Sciatic nerve (tissue), 2 donors: ENCODE measurements at places on chromosomes 7 and 10.

GRCh38 chr10:571688-572451, 117.6 kb downstream of the DIP2C start:
- DNase-seq: no peak

- no peak for DNase-seq
These were observed 158.2 kb upstream of the POM121L12 start for GRCh38 chr7:52877240-52877639.

GRCh38 chr7:80133361-80134114, 1.1 kb upstream of the GNAI1 start:
- no peak for DNase-seq

DNA sequence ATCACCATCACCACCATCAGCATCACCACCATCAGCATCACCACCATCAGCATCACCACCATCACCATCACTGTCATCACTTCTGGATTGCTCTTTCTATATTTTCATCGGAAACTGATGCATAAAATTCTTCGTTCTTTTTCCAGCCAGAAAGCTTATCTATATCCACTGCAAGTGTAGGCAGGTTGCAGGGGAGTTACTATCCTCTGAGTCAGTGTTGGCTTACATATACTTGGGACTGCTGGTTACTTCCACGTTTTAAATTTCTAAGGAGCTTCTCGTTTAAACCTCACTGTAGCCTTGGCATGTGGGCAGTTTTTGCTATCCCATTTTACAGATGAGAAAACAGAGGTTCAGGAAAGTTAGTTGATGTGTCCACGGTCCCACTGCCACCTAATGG, 66.1 kb downstream of the FOXL3 start:
- no peak for DNase-seq

DNA sequence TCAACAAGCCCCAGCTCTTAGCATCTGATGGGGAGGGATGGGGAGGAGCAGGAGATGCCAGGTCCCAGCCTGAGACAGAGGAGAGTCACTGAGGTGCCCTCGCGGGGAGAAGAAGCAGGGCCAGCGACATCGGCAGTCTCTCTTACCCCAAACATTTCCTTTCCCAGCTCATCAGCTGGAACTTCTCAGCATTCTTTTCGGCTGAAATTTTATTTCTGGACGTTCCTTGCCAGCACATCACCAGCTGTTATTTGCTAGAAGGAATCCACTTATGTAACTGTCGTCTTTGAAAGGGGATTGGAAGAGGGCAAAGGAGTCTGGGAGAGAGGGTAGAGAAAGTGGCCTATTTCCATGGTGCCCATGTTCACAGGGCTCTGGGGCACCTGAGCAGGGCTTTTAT, 101.0 kb upstream of the SHH start:
- no peak for DNase-seq

DNA sequence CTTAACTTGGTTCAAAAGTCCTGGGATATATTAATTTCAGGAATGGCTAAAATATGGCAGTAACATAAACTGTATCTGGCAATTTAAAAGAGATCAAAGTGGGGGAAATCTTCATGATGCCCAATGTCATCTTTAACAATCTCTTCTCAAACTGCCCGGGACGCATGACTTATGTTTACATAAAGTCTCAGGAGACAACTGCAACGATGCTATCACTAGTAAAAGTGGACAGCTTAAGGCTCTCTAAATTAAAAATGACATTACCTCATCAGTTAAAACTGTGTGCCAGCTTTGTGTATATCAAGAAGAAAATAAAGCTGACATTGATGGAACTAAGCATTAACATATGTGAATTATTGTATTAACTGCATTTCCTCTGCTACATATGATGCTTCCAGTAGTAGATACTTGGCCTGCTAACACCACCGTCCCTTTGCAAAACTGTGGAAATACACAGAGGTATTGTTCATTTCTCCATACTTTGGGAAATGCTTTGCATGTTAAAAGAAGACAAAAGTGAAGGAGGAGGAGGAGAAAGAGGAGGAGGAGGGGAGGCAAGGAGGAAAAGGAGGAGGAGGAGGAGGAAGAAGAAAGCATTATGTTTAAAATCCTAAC, 62.4 kb downstream of the NRP1 start:
- DNase-seq: no peak

GRCh38 chr10:10725196-10725595, 292.5 kb upstream of the CELF2 start:
- DNase-seq: no peak

DNA sequence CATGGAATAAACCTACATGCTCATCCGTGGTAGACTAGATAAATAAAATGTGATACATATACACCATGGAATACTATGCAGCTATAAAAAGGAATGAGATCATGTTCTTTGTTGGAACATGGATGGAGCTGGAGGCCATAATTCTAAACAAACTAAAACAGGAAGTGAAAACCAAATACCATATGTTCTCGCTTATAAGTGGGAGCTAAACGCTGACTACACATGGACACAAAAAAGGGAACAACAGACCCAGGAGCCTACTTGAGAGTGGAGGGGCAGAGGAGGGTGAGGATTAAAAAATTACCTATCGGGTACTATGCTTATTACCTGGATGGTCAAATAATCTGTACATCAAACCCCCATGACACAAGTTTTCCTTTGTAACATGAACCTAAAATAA, 68.7 kb upstream of the SEC61G start:
- no peak for DNase-seq

GRCh38 chr7:5598769-5599371, 175.2 kb upstream of the TNRC18 start:
- DNase-seq: no peak

- no peak for DNase-seq
These were observed 774 bp downstream of the SEM1 start for GRCh38 chr7:96708872-96709271.

DNA sequence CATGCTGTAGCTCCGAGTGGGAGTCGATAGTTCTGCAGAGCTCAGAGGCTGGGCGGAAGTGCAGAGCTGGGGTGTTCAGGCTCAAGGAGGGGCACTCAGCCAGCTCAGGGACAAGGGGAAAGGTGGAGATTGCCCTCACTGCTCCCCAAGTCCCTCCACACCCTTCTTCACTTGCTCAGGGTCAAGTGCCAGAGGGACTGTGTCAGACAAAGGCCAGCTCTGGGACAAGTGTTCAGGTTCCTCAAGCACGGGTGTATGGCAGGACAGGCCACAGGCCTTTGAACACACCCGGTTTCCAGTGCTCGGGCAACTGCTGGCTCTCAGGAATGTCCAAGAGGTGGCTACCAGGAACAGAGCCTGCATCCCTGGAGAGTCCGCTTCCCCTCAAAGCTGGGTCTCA, 293.0 kb upstream of the PODXL start:
- no peak for DNase-seq

- DNase-seq: no peak
These were observed 230.9 kb downstream of the BICC1 start for GRCh38 chr10:58743466-58744115.

GRCh38 chr10:74486659-74487058, 335.6 kb downstream of the ADK start:
- no peak for DNase-seq

DNA sequence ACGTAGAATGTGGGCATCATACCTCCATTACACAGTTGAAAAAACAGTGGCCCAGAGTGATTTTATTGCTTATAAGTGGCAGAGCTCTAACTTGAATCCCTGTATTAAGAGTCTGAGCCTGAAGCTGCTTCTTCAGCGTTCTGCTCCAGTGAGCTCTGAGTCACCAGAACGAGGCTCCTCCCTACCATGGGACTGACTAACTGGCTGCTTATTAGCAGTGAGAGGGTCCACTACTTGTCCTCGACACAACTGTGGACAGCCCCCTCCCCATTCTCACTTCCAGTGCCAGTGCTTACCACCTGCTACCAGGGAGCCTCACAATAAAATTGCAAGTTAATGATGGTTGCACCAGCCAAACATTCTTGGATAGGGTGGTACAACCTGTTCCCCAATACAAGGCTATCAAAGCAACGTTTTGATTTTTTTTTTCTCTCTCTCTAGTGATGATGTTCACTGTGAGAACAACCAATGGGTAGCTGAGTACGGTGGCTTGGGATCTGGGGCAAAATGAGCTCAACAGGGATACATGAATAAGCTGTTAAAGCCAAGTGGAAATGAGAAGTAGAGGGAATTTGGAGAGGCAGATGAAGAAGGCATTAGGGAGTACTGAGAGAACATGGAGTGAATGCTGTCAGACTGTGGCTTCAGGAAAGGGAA, 2.7 kb upstream of the NRG3 start:
- no peak for DNase-seq

GRCh38 chr7:101723835-101724234, 93.6 kb upstream of the CUX1 start:
- no peak for DNase-seq

- no peak for DNase-seq
These were observed 704 bp upstream of the SLC35B4 start for GRCh38 chr7:134317434-134317833.

DNA sequence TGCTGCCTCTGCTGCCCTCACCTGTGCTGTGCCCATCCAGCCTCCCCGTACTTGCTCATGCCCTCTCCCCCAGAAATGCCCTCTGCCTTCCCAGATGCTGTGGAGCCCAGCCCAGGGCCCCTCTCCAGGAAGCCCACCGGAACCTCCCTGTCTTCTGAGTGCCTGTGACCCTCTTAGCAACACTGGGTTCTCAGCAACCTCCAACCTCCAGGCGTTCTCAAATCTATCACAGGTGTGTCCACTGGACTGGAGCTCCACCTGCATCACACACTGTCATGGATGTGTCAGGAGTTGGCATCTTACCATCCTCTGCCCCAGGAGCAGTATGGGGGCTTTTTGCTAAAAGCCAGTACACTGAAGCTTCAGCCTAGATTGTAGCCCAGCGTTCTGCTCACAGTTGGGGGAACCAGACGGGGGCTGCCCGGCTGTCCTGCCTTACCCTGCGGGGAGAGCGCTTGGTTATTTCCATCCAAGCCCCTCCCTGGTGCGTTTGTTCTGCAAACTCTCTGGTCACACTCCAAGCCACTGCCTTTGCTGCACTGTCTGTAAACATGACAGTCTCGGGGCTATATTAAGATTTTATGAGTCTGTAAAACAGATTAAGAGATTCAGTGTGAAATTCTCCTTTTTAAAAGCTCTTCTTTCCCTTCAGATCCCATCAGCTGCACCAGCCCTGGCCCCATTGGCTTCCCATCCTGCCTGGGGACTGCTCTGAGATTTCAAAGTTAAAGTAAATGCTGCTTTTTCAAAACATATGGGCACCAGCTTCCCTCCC, 71.3 kb upstream of the CPXM2 start:
- DNase-seq: no peak

DNA sequence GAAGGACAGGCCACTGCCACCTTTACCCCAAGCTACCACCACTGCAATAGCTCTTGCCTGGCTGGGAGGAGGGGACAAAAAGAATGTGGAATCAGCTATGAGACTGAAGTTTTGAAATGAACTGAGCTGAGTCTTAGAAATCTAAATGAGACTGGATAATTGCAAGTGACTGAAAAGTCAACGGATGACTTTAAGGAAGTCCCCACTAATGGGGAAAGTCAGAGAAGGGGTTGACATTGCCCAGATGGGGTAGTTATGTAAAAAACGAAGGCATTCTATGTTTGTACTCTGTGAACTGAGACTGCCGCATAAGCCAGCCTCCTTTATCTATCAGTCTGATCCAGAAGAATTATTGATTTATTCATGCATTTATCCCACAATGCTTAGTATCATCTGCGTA, 67.2 kb downstream of the RBM20 start:
- no peak for DNase-seq

- DNase-seq: no peak
These were observed 48.8 kb upstream of the ZNF680 start for GRCh38 chr7:64611717-64612116.

DNA sequence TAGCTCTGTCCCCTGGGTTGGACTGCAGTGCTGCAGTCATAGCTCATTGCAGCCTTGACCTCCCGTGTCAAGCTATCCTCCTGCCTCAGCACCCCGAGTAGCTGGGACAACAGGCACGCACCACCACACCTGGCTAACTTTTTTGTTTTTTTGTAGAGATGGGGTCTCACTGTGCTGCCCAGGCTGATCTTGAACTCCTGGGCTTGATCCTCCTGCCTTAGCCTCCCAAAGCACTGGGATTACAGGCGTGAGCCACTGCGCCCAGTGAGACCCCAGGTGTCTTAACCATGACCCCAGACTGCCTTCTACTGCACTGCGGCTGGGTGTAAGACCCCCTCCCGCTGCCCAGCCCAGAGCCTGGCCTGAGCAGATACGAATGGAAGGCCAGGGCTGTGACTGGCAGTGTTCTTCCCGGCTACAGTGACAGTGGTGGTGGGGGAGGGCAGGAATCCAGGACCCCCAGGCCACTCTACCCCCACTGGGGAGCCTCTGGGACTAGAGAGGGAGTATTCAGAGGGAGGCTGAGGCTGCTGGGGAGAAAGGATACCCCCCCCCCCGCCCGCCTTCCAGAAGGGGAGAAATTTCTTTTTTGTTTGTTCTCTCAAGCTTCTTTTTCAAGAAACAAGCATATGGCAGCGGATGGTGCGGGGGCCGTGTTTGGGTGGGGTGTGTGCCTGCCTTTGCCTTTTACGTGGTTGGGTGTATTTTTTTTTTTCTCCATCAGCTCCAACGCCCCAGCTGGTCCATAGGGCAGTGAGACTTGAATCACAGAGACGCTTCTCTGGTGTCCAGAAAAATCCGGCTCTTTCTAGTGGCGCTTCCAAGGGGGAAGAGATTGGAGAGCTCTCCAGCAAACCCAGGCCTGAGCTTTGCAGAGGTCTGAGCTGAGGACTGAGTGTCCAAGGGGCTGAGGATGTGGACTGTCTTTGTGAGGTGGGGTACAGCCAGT, 36.6 kb downstream of the GTF2IRD1 start:
- DNase-seq: no peak

- no peak for DNase-seq
These were observed 236.5 kb downstream of the ARL4A start for GRCh38 chr7:12923971-12924370.

DNA sequence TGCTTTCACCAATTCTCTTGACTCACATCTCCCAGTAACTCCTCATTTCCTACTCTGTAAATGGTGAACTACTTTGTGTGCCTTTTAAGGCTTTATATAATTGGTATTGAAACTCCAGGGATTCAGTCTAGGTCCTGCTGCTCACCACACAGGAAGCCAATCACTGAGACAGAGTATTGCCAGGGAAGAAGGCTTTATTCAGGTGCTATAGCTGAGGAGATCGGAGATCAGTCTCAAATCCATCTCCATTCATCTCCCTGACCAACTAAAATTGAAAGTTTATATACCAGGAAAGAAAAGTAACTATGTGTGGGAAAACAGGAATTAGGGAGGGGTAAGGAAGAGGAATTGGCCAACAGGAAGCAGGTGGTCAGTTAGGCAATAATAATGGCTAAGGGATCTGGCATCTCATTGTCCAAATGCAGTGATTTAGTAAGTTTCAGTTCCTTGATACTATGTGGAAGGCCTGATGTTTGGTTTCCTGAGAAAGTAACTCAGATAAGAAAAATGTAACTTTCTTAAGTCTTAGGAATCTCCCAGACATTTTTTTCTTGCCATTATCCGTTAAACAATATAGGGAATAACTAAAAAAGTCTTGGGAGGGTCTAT, 10.2 kb upstream of the SDHAF3 start:
- DNase-seq: no peak
